ENCODE measurements at places on chromosomes 6 and 20. TPM values are rescaled to one million over a fixed set of nuclear protein-coding genes. Genes with fewer than 3 reads are reported as not detected.

DNA sequence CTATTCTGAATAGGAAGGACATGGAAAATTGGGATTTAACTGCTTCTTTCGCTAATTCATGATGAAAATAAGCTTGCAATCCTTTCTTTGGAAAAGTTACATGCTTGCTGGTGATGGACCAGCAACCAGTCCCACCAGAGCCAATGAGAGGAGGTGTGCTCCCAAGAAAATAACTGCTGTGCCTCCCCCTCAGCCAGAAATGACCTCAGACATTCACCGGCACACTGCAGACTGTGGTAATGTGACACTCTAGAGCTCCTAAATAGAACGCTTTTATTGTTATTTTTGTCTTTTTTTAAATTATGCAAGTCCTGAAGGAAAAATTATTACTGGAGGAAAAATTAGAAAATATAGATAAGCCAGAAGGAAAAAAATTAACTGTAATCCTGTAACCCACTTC, 2.6 kb downstream of the PYGB start:
- DNase-seq = no peak

- DNase-seq = no peak
These were observed 471.3 kb upstream of the NRSN1 start for GRCh38 chr6:23654745-23655144.

DNA sequence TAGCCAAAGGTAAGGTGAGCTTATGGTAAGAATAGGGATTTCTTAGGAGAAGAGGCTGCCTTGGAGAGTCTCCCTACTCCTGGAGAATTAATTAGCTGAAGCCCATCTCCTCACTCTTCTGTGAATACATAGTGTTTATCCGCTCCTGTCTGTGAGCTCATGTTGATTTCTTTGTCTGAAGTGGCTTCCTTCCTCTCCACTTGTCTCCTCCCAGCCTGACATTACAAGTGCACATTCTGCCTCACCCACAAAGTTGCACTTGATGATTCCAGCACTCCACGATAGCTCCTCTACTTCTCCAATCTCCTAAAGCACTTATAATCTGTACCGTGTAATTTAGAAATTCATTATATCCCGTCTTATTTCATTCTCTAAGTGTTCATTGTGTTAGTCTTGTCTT, 287.2 kb downstream of the QKI start:
- DNase-seq = no peak

DNA sequence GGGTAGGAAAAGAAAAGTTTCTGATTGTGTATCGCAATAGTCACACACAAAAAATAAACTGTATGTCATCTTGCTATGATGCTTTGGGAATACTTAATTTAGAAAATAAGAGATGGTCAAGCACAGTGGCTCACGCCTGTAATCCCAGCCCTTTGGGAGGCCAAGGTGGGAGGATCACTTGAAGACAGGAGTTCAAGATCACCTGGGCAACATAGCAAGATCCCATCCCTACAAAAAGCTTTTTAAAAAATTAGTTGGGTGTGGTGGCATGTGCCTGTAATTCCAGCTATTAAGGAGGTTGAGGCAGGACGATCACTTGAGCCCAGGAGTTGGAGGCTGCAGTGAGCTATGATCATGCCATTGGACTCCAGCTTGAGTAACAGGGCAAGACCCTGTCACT, 27.6 kb downstream of the MAP7 start:
- DNase-seq = no peak

DNA sequence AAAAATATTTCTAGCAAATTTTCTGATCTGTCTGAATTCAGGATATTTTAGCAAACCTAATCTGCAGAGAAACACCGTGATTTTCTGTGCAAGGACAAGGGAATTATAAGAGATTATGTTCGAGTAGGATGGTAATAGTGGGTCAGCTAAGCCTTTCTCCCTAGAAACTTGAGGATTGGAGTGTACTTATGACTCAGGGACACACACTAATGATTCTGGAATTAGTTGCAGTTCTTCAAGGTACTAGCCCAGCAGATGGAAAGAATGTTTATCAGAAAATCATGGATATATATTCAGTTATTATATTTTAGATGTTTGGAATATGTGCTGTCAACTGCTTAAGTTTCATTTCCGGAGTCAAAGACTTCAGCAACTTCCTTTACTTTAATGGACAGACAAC, 177.1 kb upstream of the MAP3K7 start:
- no peak for DNase-seq

Gene OPN5
- total RNA-seq = not detected

DNA sequence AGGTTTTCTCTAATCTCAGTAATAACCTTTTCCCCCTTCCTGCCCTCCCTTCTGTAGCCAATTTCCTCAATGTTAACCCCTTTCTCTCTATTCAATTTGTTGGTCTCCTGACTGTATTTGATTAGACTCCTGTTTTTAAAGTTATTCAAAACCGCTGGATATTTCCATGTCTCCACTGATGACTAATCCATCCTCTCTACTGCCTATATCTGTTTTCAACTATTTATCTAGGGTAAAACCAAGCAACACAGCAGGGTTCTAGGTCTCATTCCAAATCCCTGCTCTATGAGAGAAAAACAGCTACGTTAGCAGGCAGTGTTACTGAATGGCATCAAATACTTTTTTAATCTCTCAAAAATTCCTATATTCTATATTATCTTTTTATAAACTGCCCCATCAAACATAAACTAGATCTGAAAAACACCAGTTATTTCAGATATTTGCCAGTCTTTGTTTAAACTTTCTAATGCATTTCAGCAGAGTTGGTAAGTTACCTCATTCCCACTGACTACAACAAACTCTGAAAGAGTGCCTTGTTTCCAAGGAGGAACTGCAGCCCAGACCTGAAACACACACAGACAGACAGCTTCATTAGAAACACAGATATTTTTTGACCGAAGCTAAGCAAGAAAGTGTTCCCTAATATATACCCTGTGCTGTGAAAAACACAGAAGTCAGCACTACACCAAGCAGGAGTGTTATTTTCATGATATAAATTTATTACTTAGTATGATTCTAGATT, 8.2 kb downstream of the RTN4IP1 start:
- DNase-seq = no peak

GRCh38 chr6:45169815-45170214, 158.3 kb upstream of the RUNX2 start:
- no peak for DNase-seq

DNA sequence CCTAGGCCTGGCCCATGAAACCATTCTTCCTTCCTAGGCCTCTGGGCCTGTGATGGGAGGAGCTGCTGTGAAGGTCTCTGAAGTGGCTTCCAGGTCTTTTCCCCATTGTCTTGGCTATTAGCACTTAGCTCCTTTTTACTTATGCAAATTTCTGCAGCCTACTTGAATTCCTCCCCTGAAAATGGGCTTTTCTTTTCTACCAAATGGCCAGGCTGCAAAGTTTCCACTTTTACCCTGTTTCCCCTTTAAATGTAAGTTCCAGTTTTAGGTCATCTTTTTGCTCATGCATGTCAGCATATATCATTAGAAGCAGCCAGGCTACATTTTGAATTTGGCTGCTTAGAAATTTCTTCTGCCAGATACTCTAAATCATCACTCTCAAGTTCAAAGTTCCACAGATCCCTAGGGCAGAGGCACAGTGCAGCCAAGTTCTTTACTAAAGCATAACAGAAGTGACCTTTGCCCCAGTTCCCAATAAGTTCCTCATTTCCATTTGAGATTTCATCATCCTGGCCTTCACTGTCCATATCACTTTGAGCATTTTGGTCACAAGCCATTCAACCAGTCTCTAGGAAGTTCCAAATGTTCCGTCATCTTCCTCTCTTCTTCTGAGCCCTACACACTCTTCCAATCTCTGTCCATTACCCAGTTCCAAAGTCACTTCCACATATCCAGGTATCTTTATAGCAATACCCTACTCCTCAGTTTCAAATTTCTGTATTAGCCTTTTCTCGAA, 71.9 kb downstream of the TBC1D7 start:
- no peak for DNase-seq

Gene TP53TG5
- total RNA-seq = not detected

DNA sequence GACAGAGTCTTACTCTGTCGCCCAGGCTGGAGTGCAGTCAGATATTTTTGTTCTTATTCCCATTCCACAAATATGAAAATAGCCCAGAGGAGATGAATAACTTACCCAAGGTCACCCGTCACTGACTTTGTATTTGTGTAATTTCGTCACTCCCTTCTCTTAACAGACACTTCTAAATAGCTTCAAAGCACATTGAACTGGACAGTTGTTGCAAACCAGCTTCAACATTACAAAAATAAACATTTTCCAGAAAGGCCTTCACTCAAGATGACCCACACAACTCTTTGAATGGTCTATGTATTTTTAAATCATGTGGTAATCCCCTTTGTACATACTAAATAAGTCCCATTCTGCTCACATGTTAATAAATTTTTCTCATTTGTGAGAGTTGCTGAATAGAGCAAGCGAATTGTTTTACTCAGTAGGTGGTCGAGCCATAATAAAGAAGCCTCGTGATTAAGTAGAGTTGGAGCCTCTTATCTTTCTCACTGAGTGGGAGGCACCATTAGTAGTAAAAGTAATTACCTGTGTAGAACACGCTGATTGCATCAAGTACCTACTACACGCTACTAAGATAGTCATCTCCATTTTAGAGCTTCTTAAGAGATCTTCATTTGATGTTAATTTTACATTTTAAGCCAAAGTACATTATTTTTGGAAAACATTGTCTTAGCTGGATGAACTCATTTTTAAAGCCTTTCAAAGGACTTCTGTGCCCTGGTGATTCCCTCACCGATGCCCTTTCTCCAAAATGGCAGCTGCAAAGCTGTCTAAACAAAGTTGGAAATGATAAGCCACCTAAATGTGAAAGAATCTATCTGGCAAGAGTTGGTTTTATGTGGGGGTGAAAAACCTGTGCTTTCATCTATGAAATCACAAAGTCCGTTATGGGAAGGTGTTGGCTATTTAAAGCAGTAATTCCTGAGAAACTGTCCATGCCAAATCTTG, 110.0 kb downstream of the TSHZ2 start:
- DNase-seq = no peak

DNA sequence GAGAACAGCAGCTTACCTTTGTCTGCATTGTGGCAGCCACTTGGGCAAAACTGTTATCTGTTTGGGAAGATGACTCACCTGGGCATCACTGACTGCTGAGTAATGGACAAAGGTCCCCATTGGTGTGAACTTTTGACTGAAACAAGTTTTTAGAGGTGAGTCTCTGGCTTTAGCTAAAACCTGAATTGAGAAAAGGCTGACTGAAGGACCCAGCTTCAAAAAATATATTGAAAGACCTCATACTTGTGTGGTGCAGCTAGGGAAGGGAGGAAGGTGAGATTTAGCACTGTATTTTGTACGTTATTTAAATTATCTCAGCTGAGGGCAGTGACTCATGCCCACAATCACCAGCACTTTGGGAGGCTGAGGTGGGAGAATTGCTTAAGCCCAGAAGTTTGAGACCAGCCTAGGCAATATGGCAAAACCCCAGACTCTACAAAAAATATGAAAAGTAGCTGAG, 4.5 kb upstream of the CITED2 start:
- no peak for DNase-seq

- DNase-seq = no peak
These were observed 5.7 kb downstream of the EDN3 start for GRCh38 chr20:59305908-59306655.

DNA sequence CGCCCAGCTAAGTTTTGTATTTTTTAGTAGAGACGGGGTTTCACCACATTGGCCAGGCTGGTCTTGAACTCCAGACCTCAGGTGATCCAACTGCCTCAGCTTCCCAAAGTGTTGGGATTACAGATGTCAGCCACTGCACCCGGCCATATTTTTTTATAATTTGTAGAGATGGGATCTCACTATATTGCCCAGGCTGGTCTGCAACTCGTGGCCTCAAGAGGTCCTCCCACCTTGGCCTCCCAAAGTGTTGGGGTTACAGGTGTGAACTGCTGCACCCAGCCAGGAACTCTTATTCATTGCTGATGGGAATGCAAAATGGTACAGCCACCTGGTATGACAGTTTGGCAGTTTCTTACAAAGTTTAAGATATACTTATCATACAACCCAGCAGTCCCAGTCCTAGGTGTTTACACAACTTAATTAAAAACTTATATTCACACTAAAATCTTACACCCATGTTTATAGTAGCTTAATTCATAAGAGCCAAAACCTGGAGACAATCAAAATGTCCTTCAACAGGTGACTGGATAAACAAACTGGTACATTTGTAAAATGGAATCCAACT, 11.7 kb upstream of the STAU1 start:
- no peak for DNase-seq

Gene TNFRSF6B
- total RNA-seq = not detected

Gene MYO6
- total RNA-seq = 4.3 TPM

DNA sequence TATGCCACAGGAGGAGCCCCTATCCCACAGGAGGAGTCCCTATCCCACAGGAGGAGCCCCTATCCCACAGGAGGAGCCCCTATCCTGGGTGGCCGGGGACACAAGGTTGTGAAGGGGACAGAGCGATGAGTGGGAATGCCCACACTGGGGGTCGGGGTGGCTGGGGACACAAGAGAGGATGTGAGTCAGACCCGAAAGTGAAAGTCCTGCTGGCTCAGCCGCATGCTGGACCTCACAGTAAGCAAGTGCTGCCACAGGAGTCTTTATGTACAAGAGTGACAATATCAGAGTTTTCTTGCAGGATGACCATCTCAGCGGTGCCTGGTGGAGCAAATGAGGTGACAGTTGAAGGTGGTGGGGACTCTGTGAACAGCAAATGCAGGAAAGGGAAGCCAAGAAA, 93.7 kb downstream of the PSMB1 start:
- DNase-seq = peak; percentile 39

Gene HLA-DPB1
- total RNA-seq = 95.6 TPM

GRCh38 chr20:62792940-62793756, 3.1 kb upstream of the MRGBP start:
- no peak for DNase-seq

DNA sequence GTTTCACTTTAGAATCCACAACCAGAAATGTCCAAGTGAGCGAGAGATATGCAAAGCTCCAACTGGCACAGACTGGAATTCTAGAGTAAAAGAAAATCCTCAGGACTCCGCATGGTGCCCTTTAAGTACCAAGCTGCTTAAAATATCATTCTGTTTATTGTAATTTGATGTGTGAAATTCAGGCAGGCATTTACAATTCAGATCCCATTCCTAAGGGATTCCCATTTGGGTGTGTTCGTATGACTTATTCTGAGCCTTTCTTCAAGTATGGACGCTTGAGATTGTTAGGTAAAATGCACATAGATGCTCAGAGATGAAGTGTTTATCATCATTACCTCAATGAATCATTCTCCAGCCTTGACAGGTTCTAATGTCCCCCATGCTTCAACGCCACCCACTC, 99.3 kb upstream of the EEF1E1 start:
- DNase-seq = no peak

DNA sequence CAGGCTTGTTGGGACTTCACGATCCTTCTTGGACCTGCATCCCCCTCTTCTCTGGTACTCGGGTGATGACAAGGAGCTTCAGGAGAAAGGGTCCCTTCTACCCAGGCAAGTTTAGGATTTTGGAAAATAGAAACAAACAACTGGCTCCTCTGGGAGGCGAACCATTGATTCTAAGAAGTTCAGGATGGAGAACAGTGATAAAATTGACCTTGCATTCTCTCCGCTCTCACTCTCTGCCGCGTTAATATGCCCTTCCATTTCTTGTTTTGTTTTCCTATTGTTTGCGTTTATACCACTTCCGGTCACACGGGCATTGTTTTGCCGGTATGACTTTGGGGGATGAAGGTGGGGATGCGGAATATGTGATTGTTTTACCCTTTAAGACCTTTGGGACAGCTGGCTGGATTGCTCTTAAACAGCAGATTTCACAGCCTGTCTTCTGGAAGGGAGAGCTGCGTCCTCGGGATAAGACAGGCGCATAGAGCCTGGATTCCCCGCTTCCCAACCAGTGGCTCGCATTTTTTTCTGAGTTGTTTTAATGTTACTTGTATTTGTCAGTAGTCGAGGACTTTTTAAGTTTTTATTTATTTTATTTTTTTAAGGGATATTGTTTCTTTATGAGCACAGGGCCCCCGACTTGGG, 144.3 kb upstream of the ZNF184 start:
- no peak for DNase-seq

Gene GMPR
- 3.4 TPM for total RNA-seq

Gene ADGRF1
- total RNA-seq = not detected
